WTC11 (cell line): ENCODE measurements at places on chromosomes 2 and 18.

GRCh38 chr2:37585982-37586621, 85.3 kb downstream of the CDC42EP3 start:
- no peak for DNase-seq

DNA sequence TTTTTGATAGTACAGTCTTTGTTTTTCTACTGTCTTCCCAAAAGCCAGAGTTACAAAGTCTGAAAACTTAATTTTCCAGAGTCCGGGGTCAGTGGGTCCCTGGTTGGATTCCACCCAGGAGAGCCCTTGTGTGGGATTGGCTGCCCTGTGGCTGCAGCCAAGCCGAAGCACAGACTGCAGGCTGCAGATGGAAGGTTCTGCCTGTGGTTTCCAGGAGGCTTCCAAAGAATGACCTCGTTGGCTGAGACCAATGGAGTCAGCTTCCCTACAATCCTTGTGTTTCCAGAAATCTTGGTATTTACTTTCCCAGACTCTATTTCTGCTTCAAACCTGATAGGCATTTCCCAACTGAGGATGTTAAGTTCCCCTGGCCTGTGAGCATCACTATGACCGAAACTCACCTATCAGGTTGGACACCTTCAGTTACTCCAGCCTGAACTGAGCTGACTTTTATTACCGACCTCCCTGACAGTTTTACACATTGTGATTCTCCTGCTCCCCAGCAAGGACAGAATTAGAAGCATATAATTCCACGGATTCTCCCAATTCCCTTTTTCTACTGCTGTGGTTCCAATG, 117.5 kb upstream of the CCDC68 start:
- no peak for DNase-seq

- no peak for DNase-seq
Measured at GRCh38 chr2:179248024-179248348, 16.6 kb downstream of the SESTD1 start.

GRCh38 chr2:216090369-216090786, 8.7 kb downstream of the TMEM169 start:
- DNase-seq, result no peak

GRCh38 chr2:108632332-108633160, 86.7 kb upstream of the RANBP2 start:
- no peak for DNase-seq

- DNase-seq, result no peak
Measured at GRCh38 chr2:123695426-123695825, 329.7 kb upstream of the CNTNAP5 start.

GRCh38 chr2:121192576-121192975, 92.4 kb downstream of the TFCP2L1 start:
- no peak for DNase-seq

DNA sequence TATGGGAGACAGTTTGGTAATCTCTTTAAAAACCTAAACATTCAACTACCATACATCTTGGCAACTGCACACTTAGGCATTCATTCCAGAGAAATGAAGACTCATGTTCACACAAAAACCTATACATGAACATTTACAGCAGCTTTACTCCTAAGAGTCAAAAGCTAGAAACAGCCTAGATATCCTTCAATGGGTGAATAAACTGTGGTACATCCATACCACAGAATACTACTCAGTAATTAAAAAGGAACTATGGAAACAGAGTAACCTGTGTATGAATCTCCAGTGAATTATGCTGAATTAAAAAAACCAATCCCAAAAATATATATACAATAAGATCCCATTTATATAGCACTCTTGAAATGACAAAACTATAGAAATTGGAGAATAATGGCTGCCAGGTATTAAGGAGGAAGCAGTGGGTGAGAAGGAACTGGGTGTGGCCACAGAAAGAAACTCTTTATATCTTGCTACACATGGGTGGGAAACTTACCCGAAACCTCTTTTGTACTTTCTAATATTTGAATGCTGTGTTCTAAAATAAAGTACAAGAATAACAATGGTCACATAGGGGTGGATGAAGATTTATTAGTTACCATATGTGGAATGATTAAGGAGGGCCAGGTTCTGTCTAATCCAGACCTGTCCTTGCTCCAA, 13.7 kb downstream of the SESTD1 start:
- DNase-seq, result no peak

DNA sequence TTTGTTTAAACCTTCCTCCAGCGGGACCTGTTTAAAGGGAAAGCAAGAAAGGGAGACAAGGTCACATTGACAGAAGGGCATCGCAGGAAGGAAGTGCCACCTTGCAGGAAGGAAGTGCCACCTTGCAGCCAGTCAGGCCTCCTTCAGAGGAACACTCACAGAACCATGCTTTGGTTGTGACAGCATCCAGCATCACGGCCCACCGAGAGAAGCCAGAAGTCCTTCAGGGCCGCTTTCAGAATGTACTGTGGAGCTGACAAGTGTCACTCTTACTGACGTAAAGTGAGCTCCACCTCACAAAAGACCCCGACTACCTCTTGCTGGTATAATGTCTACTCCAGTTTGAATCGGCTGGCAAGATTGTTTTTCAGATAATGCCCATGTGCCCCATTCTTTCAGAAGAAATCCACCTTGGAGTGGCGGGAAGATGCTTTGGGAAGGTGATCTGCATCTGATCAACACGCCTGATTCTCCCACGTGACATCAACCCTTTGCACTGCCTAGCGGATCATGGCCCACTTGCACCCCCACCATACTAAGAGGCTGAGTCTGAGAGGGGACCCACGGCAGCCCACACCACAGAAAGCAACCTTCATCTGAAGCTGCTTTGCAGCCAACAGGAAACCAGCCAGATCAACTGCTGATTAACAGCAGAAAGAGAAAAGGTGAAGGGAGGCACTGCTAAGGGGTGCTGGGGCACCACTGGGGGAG, 99.8 kb downstream of the UXS1 start:
- no peak for DNase-seq

- DNase-seq, result no peak
Measured at GRCh38 chr2:220460257-220460985, 833.0 kb downstream of the SLC4A3 start.
